ENCODE measurements at places on chromosomes 12 and 14.

- H3K36me3 ChIP-seq = no peaks in the 10 kb centered on the region
- no peak overlapping the region for H3K27ac ChIP-seq
- H3K27me3 ChIP-seq = no peaks in the 10 kb centered on the region
- H3K4me1 ChIP-seq = peaks cover 9% of the 10 kb centered on the region
- DNase-seq = no peak
- H3K4me3 ChIP-seq = no peak overlapping the region
Measured at GRCh38 chr14:68541178-68541896, 251.5 kb downstream of the ZFP36L1 start.

DNA sequence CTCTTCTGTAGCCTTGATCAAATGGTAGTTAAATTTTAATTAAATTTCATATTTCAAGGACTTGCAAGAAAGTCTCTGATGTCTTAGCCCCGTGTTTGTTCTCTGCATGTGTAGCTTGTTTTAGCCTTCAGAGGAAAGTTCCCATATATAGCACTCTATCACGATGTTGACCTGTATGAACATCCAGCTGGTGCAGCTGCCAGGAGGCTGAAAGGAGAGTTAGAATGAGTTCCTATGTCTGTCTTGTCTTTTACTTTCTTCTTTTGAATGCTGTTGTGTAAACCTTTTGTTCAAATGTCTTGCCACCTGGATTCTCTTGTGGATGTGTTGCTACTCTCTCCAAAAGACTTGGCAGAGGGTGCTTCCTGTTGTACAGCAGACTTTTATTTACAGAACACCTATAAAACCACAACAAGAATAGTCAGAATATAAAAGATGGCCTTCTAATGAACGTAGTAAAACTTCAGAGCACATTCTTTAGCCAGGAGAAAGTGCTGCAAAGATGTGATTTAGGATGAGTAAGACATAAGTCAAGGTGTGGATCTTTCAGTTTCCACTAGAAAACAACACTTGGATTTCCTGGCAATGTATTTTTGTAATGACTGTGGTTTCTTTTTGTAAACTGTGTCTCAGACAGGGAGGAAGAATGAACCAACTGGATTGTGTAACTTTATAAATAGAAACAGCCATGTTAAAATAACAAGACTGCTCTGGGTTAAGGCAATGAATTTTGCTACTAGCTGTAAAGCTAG lies 17.2 kb downstream of the NAV3 start:
- H3K4me1 ChIP-seq = peaks cover 34% of the 10 kb centered on the region
- no peaks in the 10 kb centered on the region for H3K27me3 ChIP-seq
- H3K27ac ChIP-seq = peak overlapping the region; percentile 72

- no peak for DNase-seq
- peaks cover 78% of the 10 kb centered on the region for H3K36me3 ChIP-seq
- H3K4me1 ChIP-seq = no peaks in the 10 kb centered on the region
Measured at GRCh38 chr12:29763301-29763683, 20.4 kb downstream of the TMTC1 start.

GRCh38 chr14:51507906-51508511 lies 143.7 kb upstream of the FRMD6 start:
- H3K4me3 ChIP-seq = peak overlapping the region; percentile 4
- DNase-seq = peak; percentile 79
- peak overlapping the region; percentile 37 for H3K27ac ChIP-seq
- no peaks in the 10 kb centered on the region for H3K36me3 ChIP-seq
- H3K4me1 ChIP-seq = peaks cover 15% of the 10 kb centered on the region

DNA sequence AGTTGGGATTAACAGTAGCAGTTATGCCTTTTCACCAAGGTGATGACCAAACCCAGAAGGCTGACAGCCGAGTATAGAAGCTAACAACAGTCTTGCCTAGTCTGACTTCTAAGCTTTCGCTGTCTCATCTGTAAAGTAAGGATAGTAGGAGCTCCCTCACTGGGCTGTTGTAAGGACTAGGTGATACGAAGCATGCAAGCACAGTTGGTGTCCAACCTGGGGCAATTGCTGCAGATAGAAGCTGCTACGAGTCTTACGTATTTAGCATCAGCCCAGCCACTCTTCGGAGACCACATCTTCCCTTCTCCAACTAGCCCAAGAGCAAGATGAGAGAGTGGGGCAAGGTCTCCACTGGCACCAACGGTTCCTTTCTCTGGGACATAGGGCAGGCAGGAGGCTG lies 6.0 kb downstream of the HAL start:
- DNase-seq = no peak
- H3K4me3 ChIP-seq = no peak overlapping the region
- H3K27ac ChIP-seq = no peak overlapping the region
- H3K36me3 ChIP-seq = no peaks in the 10 kb centered on the region
- no peaks in the 10 kb centered on the region for H3K27me3 ChIP-seq
- no peaks in the 10 kb centered on the region for H3K4me1 ChIP-seq

DNA sequence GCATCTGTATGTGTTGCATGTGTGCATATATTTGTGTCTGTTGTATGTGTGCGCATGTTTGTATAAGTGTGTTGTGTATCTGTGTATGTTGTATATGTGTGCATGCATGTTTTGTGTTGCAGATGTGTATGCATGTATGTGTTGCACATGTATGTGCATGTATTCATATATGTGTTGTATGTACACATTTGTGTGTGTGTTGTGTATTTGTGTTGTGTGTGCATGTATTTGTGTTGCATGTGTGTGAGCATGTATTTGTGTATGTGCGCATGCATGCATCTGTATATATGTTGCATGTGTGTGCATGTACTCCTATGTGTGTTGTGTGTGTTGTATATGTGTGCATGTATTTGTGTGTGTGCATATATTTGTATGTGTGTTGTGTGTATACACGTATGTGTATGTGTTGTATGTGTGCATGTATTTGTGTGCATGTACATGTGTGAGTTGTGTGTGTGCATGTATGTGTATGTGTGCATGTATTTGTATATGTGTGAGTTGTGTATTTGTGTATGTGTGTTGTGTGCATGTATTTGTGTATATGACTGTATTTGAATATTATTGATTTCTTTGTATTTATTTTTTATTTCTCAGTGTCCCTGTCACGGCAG lies 16.8 kb downstream of the SLC8B1 start:
- no peaks in the 10 kb centered on the region for H3K4me1 ChIP-seq
- H3K4me3 ChIP-seq = no peak overlapping the region
- no peak overlapping the region for H3K27ac ChIP-seq
- H3K27me3 ChIP-seq = no peaks in the 10 kb centered on the region

DNA sequence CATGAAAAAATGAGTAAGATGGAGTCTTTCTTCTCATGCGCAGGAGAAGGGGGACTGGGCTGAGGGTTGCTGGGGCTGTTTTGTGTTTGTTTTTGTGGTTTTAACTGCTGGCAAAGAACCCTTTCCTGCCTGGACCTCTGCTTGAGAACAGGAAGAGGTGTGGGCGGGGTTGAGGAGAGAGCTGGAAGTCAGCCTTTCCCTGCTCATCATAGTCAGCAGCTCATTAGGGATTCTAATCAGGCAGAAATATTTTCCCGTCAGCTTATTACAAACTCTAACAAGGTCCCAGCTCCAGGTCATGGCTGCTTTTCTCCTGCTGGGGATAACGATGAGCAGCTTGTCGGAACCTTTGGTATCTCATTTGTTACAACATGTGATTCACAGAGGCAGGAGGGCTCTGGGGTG lies 185.0 kb upstream of the NRXN3 start:
- H3K4me1 ChIP-seq = 0 out of 2 replicates have a peak, but pooled peaks cover 3% of the 10 kb centered on the region
- no peak overlapping the region for H3K4me3 ChIP-seq
- DNase-seq = no peak
- peaks cover 5% of the 10 kb centered on the region for H3K27me3 ChIP-seq
- H3K27ac ChIP-seq = no peak overlapping the region

DNA sequence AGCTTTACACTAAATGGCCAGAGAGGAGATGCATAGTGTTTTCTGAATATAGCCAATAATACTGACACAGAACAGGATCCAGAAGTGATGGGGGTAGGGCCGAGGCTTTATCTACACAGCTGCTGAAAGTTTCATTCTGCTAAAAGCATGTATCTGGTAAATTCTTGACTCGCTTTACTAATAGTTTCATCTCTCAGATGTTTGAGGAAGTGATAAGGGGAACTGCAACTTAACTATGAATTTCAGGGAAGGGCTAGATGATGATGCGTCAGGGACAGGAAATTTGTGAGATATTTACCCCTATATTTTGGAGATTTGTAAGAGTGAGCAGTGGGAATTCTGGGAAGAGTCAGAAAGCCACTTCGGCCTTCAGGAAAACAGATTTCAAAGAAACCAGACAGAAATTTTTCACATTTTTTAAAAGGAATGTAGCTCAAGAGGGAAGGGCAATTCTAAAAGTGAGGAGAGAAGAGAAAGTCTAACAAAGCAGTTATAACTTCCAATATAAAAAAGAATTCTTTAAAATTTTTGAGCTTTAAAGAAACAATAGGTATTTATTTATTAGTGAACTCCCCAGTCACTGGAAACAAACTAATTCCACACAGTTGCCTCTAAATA lies 243.1 kb downstream of the BCAT1 start:
- no peaks in the 10 kb centered on the region for H3K27me3 ChIP-seq
- no peaks in the 10 kb centered on the region for H3K36me3 ChIP-seq
- no peak overlapping the region for H3K4me3 ChIP-seq
- H3K4me1 ChIP-seq = no peaks in the 10 kb centered on the region
- no peak for DNase-seq

DNA sequence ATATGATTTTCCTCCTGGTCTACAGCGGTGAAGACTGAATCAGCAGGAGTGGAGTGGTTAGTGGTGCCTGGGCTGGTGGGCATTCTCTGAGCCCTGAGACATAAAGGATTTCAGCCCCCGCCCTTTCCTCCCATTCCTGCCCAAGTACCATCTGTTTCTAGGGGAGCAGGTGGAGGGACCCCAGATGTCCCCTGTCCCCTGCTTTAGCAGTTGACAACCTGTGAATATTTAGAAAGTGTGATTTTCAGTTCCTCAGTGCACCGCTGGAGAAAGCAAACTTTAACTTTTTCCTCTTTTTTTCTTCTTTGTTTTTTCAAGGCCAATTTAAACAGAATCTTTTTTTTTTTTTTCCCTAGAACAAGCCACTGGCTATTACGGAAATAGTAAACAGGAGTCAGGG lies 163.8 kb upstream of the MYL2 start:
- peaks cover 6% of the 10 kb centered on the region for H3K27me3 ChIP-seq
- no peaks in the 10 kb centered on the region for H3K4me1 ChIP-seq
- H3K27ac ChIP-seq = no peak overlapping the region
- no peak for DNase-seq

GRCh38 chr12:169528-170370 lies 44.2 kb downstream of the SLC6A12 start:
- peaks cover 29% of the 10 kb centered on the region for H3K27me3 ChIP-seq
- peaks cover 11% of the 10 kb centered on the region for H3K4me1 ChIP-seq
- peak; percentile 20 for DNase-seq
- no peak overlapping the region for H3K4me3 ChIP-seq
- H3K27ac ChIP-seq = no peak overlapping the region

DNA sequence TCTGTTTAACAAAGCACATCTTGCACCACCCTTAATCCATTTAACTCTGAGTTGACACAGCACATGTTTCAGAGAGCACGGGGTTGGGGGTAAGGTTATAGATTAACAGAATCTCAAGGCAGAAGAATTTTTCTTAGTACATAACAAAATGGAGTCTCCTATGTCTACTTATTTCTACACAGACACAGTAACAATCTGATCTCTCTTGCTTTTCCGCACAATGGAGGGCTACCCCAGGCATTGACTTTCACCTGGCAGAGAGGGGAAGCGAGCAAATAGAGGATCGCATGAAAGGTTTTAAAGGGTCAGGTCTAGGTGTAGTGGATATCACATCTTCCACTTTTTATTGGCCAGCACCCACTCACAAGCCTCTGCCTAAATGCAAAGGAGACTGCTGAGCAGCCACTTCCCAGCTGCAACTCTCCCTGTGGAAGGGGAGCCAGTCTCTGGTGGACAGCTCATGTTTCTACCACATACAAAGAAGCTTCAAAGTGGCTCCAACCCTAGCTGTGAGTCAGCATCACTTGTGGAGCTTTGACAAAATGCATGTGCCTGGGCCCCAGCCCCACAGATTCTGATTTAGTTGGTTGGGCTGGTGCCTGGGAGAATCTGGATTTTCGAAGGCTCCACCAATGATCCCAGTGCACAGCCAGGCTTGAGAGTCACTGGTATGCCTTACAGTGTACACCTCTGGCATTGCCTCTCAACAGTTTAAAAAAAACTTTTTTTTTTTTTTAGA lies 7.2 kb upstream of the FNTB start:
- no peaks in the 10 kb centered on the region for H3K27me3 ChIP-seq
- no peaks in the 10 kb centered on the region for H3K36me3 ChIP-seq
- H3K27ac ChIP-seq = no peak overlapping the region
